CD4-positive, alpha-beta T cell treated with Interferon alpha-2 for 1 hour (primary cell): ENCODE measurements at places on chromosomes 16 and 17.

GRCh38 chr17:16504984-16505383, 13.0 kb upstream of the LRRC75A start:
- DNase-seq: no peak

DNA sequence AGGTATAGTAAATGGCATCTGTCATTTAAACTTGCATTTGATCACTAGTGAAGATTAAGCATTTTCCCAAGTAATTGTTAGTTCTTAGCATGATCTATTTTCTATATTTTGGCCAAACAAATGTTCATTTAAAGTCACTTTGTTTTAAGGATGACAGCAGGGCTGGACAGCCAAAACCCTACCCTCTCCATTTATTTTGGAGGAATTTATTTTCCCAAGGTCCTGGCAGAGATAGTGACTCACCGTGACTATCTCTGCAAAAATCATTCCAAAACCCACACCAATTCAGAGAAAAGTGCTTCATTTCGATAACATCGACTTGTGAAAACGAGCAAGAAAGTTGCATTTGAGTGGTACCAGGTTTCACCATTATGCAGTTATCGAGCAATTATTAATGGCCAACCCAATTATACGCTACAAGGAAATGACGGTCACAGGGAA, 665 bp upstream of the AKAP1 start:
- DNase-seq: no peak

DNA sequence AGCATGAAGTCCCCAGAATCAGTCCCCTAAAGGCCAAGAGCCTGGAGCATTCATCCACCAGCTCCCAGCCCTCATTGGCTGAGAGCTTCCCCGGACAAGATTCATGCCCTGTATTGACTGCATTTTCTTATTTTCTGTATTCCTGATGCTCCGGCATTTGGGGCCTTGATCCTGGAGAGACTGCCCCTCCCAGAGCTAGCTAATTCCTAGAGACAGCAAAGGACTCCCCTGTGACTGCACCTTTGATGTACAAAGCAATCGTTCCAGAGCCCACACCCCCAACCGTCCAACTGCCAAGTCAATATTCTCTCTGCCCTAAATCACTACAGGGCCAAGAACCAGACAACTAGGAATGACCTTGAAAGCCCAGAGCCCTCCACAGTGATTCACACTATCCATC, 93.4 kb upstream of the CDH5 start:
- DNase-seq: no peak

DNA sequence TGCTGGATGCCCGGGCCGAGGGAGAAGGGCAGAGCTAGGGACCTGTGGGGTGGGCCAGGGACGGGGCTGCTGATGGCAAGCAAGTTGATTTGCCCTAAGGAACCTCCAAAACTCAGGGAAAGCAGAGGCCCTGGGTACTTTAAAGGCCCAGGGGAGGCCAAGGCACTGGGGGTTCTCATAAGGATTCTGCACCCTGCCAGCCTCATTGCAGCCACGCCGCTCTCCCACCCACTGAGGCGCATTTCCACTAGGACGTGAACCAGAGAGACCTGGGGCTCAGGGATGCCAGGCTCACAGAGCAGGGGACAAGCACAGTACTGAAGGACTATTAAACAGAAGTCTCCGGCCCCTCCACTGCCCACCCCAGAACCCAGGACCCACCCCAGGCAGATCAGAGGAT, 39.4 kb upstream of the RBFOX3 start:
- no peak for DNase-seq

GRCh38 chr16:86928523-86929011, 350.2 kb downstream of the FOXL1 start:
- no peak for DNase-seq

GRCh38 chr16:46832757-46833459, 1.9 kb upstream of the C16orf87 start:
- no peak for DNase-seq

GRCh38 chr16:11187522-11188023, 68.4 kb downstream of the SOCS1 start:
- DNase-seq: no peak

GRCh38 chr16:58499615-58500351, at the start of gene NDRG4:
Gene NDRG4 (plus strand): TSS chr16:58500143. CDS start chr16:58500249, 106 bp downstream.
- peak; percentile 38 for DNase-seq

GRCh38 chr17:67980456-67980855, 15.8 kb downstream of the C17orf58 start:
- no peak for DNase-seq

GRCh38 chr17:60461584-60461983, 39.3 kb downstream of the CHCT1 start:
- no peak for DNase-seq

- DNase-seq: peak; percentile 64
These were observed 979 bp downstream of the ABHD15 start for GRCh38 chr17:29565643-29566472.

DNA sequence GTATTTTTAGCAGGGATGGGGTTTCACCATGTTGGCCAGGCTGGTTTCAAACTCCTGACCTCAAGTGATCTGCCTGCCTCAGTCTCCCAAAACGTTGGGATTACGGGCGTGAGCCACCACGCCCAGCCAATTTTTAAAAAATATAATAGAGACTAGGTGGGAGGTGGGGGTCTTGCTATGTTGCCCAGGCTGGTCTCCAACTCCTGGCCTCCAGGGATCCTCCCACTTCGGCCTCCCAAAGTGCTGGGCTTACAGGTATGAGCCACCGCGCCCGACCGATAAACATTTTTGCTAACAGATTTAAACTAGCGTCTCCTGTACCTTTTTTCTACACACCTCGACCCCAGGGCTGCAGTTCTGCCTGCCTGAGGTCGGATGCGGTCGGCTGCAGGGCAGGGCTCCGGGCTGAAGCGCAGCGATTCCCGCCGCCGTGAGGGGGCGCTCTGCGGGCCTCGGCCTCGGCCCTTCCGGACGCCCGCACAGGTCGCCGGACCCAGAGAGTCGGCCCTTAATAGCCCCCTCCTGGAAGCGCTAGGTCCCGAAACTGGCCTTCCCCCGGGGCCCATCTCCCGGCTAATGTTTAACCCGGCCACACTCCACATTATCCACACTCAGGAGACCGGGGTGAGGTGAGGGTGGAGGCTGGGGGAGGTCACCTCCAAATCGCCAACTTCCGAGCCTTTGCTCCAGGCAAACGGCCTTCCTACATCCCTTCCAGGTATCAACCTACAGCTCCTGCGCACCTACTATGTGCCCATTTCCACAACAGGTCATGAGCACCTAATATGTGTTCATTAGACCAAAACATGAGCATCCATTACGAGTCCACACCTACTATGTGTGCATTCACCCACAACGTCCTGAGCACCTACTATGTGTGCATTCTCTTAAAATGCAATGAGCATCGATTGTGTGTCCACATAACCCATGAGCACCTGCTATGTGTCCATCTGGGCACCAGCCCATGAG, 2.0 kb upstream of the GLIS2 start:
- no peak for DNase-seq

GRCh38 chr16:84610376-84610775, 7.5 kb downstream of the COTL1 start:
- peak; percentile 35 for DNase-seq

DNA sequence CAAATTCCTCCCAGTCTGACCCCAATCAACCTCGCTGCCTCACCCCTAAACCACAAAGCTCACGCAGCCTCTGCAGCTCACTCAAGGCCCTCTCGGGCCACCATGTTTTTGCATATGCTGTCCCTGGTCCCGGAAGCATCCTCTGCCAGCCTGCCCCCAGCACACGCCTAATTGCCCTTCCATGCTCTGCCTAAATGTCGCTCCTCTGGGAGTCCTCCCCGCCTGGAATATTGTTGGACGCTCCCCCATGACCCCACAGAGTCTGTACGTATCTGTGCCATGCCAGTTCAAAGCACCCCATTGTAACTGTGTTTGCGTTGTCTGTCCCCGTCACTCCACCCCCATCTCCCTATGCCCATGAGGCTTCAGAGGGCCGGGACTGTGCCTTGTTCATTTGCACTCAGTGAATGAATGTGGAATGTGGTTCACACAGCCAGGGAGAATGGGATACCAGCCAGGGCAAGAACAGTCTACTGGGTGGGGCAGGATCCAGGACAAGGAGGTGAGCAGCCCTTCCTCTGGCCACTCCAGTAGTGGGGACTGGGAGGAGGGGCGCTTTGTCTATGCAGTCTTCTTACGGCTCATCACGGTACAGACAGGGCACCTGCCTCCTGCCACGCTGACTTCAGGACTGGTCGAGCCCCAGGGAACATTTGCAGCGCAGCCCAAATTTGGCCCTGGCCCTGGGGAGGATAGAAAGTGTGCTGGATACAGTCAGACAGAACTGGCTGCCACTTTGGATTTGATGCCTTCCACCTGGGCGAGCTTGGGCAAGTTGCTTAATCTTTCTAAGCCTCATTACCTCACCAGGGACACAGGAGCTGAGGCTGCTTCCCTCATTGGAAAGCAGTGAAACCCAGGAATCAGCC, 48.5 kb downstream of the NOS2 start:
- DNase-seq: no peak

DNA sequence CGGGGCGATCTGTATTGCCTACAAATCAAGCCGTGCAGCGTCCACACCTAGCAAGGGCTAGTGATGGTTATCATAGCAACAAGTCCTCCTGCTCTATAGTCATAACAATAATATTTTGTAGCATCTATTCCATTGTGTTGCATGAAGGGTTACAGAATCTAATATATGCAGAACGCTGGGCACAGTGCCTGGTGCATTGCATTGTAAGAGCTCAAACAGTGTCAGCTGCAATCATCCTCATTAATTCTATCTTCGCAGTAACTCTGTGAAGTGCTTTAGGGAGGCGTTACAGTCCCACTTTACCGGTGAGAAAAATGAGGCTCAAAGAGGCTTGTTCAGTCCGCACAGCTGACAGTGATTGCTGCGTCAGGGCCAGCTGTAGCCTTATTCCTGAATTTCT, 149.4 kb downstream of the RBFOX1 start:
- no peak for DNase-seq

DNA sequence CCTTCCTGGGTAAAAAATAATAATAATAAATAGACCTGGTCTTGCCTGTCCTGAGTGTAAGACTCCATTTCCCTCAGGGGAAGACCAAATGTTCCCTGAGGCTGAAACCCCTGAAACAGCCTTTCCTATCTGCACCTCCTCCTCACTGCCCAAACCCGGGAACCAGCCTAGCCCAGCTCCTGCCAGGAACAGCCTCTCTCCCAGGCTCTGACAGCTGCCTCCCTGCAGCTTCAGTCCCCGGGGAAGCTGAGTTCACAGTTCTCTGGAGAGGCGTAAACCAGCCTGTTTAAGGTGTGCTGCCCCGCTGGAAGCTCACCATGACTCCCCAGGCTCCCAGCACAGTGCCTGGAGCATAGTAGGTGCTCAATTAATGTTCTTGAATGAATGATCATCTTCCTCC, 7.3 kb upstream of the CDT1 start:
- DNase-seq: no peak

DNA sequence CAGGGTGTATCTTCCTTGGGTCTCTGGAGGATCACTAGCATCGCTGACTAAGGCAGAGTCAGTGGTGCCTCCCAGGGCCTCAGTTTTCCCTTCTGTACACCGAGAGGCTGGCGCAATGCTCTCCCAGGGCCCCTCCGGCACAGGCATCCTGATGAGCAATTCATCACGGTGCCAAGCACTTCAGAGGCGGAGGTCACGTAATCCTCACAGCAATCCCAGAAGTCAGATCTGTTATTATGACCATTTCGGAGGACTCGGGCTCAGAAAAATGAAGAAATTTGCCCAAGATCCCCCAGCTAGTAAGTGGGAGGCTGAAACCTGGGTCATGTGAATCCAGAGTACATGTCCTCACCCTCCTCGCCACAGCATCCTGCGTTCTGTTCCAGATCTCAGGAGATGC, 46.5 kb downstream of the AIPL1 start:
- no peak for DNase-seq
